ENCODE measurements at places on chromosomes 2 and 18.

- DNase-seq: no peak
These were observed 106.4 kb downstream of the EXOC6B start for GRCh38 chr2:72719416-72719815.

DNA sequence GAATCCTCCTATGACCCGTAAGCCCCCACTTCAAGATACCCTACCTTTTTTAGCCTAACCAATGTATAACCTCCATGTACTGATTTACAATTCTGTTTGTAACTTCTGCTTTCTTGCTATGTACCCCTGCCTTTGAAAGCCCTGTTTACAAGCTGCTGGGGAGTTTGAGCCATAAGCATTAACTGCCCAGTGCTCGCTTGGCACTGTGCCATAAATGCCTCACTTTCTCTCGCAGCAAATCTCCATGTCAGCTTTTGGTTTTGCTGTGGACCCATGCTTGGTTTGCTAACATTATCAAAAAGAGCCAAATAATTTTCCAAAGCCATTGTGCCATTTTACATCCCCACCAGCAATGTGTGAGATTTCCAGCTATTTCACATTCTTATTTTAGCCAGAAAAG is 51.8 kb downstream of the TEX51 start:
- no peak for DNase-seq

DNA sequence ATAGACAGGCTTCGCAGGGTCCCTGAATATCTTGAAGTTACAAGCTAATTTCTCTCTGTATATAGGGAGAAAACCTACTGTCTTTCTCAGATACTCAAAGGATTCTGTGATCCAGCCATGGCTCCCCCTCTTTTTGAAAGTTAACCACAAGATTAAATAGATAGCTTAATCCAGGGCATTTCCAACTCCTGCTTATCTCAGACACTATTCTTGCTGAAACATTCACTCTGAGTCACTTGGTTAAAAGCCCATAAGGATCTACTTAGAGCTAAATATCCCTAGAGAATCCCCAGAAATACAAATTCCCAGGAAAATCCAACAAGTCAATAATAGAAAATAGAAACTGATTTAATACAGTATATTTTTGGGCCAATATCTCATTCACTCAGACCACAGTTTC is 179.1 kb upstream of the LYPD1 start:
- no peak for DNase-seq

DNA sequence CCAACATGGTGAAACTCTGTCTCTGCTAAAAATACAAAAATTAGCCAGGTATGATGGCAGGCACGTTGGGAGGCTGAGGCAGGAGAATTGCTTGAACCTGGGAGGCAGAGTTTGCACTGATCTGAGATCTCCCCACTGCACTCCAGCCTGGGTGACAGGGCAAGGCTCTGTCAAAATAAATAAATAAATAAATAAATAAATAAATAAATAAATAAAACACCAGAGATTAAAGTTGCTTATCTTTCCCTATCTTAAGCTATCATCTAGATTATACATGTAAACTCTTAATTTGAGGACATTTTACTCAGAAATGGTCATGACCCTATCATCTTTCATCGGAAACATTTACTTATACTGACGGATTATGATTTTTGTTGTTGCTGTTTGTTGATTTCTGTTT is 373.2 kb downstream of the GALNT13 start:
- DNase-seq: no peak

Data from NCI-H1048 (cell line).